Stimulated activated CD4-positive, alpha-beta T cell treated with anti-CD3 and anti-CD28 coated beads, Interleukin-2, amount 100 ng/mL, for 48 hours (primary cell): ENCODE measurements at places on chromosomes 16 and 17.
A peak's percentile ranks its signal among the peaks of the same experiment; 100 is the strongest.

GRCh38 chr17:75571885-75572215, 15.8 kb upstream of the MYO15B start:
- DNase-seq: no peak

DNA sequence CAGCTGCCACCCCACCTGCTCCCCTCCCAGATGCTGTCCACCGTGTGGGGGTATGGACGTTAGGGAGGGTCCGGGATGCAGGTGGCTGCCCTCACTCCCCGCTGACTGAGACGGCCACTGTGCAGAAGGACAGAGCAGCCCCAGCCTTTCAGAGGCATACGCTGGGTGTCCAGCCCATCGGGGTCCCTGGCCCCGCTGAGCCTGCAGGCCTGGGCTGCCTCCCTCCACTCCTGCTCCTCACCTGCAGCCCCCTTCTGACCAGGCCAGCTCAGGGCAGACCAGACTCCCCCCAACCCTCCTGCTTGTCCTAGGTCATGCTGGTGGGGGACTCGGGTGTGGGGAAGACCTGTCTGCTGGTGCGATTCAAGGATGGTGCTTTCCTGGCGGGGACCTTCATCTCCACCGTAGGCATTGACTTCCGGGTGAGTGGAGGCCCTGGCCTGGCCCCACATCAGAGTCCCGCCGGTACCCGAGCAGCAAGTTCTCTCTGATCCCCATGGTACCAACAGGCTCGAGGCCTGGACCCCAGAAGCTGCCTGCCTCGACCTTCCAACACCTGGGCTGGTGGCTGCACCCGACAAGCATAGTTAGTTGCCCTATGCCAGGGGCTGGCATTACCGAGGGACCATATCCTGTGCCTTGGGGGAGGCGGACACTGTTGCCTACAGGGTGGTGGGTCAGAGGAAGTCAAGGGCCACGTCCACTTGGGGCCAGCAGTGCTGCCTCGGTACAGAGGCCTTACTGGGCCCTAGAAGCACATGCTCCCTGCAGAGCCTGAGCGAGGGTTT, 1.4 kb downstream of the RAB26 start:
- DNase-seq: peak; percentile 35

DNA sequence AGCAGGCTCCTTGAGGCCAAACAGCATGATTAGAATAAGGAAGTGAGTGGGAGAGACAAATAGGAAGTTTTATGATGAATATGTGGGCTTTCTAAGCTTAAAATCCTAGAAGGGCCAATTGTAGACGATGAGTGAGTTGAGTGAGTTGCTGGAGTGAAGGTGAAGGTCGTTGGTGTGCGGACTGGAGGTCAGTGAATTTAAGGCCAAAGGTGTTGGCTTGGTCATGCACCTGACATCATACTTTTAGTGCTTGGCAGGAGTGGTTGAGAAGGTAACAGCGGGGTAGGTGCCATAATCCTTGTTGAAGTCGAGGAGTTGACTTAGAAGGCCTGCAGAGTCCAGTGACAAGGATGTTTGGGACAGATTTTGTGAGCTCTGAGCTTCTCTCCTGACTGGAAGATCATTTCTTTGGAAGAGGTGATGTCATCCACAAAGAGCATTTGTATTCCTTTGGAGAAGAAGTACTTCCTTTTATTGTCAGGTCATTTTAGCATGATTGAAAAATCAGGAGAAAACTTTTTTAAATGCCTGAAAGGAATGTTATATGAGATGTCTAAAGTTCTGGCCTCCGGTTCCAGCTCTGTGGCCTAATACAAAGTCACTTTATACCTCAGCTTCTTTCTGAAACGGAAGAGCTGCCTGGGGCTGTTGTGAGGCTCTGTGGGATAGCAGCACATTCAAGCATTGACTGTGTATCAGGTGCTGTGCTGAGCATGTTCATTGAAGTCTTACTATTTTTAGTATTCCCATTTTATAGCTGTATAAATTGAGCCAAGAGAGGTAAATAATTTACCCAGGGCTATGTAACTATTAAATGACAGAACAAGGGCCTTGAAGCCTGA, 53.6 kb upstream of the TBX2 start:
- no peak for DNase-seq

DNA sequence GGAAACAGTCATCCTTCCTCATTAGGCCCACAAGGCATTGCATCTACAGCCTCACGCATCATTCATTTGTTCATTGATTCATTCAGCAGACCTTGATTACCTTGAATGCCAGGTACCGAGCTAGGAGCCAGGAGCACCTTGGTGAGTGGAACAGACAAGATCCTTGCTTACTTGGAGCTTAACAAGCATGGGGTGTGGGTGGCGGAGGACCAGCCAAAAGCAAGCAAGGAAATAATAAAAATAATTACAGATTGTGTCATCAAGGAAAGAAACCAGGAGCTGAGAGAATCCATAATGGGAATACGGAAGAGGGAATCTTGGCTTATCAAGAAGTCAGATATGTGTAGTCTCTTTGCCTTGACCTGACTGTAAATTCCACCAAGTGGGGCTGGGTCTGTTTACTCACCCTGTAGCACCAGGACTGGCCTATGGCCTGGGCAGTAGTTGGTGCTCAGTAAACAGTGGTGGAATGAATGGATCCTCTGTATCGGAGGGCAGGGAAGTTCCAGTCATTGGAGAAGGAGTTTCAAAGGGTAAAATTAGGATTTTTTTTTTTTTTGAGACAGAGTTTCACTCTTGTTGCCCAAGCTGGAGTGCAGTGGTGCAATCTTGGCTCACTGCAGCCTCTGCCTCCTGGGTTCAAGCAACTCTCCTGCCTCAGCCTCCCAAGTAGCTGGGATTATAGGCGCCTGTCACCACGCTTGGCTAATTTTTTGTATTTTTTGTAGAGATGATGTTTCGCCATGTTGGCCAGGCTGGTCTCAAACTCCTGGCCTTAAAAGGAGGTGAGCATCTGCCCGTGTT, 157.7 kb downstream of the MSI2 start:
- DNase-seq: no peak
